Activated CD4-positive, alpha-beta T cell treated with anti-CD3 and anti-CD28 coated beads, Interleukin-2, amount 50 U/mL, for 4 hours (primary cell): ENCODE measurements at places on chromosomes 1 and 21.

GRCh38 chr1:220843481-220844011 lies 35.7 kb upstream of the HLX start:
- no peak for DNase-seq

GRCh38 chr1:212587016-212587887 lies 21.3 kb upstream of the ATF3 start:
- DNase-seq, result no peak

- DNase-seq, result no peak
These were observed 41.8 kb downstream of the XCL1 start for GRCh38 chr1:168617974-168618750.

GRCh38 chr21:37041706-37042271 lies 31.1 kb downstream of the PIGP start:
- DNase-seq, result no peak

GRCh38 chr1:248825136-248825535 lies 579 bp downstream of the SH3BP5L start:
- no peak for DNase-seq

- DNase-seq, result no peak
These were observed 2.6 kb downstream of the KRTAP10-6 start for GRCh38 chr21:44589586-44590305.

GRCh38 chr1:223144431-223144830 lies 1.4 kb upstream of the TLR5 start:
- no peak for DNase-seq
